ENCODE measurements at places on chromosomes 1 and 21. TPM values are rescaled to one million over a fixed set of nuclear protein-coding genes. Genes with fewer than 3 reads are reported as not detected.
A peak's percentile ranks its signal among the peaks of the same experiment; 100 is the strongest.

GRCh38 chr1:8818325-8818775 lies 910 bp upstream of the RERE start:
- peak; percentile 59 for DNase-seq

GRCh38 chr1:196433000-196433399 lies 175.2 kb downstream of the KCNT2 start:
- DNase-seq = no peak

DNA sequence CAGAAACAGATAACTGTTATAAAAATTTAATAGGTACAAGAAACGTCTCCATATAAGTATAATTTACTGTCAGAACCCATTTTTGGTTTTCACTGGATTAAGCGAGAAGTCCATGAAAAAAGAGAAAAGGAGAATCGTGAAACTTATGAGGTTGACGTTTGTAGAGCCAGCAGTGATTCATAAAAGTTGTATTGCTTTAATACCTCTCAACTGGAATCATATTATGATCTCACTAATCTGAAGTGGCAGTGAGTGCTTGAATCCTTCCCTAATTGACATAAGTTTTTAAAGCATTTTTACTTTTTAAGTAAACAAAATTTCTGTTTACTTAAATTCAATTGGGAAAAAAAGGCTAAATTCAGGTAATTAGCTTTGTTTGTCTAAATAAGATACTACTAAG lies 315.3 kb downstream of the TPR start:
- no peak for DNase-seq

GRCh38 chr1:63638471-63638870 lies 45.3 kb downstream of the PGM1 start:
- no peak for DNase-seq

- no peak for DNase-seq
Measured at GRCh38 chr1:230902349-230902923, 34.1 kb upstream of the C1orf198 start.

- no peak for DNase-seq
Measured at GRCh38 chr1:38827318-38827717, 32.3 kb downstream of the RRAGC start.

DNA sequence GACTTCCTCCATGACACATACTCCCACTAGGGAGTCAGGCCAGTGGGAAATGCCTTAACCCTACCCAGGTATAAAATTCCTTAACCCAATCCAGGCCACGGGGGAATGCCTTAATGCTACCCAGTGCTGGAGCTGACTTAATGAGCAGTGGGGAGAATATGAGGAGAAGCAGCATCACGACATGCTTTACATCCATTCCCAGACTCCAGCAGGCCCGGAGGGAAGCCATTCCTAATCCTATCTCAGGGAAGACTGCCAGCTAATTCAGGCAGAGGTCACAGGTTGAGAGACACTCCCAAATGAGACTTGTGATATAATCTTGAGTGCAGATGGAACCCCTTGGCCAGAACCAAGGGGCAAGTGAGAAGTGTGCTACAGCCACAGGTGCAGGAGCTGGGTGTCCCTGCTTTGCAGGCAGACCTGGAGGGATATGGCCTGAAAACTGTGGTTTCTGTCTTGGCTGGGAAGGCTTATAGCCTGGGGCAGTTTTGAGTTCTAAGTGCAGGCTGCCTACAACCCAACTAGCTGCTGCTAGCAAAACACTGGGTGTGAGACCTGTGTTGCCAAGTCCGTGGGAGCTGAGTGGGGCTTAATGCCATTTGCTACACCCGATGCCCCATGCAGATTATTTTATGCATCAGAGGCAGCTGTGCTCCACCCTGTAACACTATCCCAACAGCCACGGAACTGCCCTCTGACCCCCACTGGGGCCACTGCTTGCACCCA lies 45.1 kb upstream of the GUCA2A start:
- DNase-seq = no peak

DNA sequence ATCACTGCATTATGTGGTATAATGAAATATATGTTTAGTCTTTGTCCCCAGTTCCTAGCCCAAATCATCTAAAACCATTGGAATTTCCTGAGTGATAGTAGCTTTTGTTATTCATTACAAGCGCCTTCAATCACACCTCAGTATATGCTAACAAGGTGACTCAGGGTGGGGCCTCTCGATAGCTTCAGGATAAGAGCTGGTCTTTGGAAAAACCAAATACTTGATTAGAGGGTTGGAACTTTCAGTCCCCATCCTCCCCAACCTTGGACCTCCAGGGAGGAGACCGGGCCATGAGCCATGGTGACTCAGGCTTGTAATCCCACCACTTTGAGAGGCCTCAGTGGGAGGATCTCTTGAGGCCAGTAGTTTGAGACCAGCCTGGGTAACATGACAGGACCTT lies 5.1 kb upstream of the BRDT start:
- no peak for DNase-seq

SUSD4 gene
- 0.77 TPM for total RNA-seq

DNA sequence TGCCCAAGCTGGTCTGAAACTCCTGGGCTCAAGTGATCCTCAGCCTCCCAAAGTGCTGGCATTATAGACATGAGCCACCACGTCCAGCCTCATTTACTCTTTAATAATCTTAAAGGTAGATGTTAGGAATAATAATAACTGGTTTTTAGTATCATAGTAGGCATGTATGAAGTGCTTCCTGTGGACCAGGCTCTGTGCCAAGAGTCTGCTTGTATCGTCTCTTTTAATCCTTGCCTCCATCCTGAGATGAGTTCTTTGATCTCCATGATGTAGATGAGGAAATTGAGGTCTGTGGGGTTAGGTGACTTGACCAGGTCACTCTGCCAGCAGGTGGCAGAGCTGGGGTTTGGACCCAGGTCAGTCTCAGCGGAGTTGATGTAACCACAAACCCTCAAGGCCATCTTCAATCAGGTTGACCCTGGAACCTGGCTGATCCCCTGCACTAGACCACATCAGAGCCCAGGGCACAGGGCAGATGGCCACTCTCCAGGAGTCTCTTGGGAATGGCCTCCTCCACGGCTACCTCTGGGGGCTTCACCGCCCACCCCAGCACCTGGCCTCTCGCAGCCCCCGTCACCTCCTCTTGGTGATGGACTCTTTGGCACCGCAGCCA lies 11.3 kb downstream of the EFHD2 start:
- peak; percentile 51 for DNase-seq

NUP210L gene
- total RNA-seq = 0.06 TPM

DNA sequence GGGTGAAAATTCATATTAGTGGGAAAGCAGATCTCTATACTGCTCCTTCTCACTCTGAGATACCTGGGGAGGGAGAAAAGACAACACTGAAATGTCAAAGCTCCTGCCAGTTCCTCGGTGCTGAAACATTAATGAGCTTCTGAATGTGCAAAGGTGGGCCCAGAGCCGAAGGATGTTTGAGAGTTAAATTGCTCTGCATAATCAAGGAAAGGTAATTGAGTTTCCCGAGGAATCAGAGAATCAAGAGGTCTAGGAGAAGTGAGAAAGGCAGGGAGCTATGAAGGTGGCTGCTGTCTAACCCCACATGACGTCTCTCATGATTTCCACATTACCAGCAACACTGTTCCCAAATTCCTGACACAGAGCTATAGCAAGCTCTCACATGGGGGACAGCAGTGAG lies 346.7 kb downstream of the SMYD3 start:
- no peak for DNase-seq

GRCh38 chr1:226678701-226679100 lies 60.4 kb downstream of the ITPKB start:
- DNase-seq = no peak

- peak; percentile 15 for DNase-seq
Measured at GRCh38 chr1:2383576-2383975, 7.8 kb downstream of the MORN1 start.

Data from mucosa of descending colon (tissue), 3 donors.